ENCODE measurements at places on chromosomes 6 and 20.

DNA sequence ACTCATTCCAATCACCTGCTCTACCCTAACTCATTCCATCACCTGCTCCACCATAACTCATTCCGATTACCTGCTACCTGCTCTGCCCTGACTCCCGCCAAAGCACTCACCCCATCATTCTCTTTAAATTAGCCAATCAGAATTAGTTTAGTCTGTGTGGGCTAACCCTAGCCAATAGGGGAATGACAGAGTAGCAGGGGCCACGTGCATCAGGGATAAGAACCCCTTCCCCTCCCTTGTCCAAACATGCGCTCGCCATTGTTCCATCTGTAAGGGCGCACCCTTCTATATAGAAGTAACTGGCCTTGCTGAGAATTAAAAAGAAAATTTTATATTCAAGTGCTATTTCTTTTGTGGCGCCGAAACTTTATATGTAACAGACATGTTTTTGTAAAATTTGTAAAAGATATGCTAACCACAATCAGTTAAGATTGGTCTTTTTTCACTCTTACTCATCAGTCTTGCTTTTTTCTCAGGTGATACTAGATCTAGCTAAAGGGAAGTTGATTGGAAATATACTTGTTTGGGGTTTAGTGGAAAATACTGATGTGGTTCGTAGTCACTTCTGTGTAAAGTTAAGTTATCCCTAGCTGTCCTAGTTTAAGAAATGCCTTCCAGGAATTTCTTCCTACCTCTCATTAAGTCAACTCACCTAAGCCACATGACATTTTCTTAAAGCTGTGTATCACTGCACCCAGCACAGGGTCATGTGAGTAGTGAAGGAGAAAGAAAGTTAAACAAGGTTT, 16.5 kb downstream of the RTN4IP1 start:
- DNase-seq: no peak

DNA sequence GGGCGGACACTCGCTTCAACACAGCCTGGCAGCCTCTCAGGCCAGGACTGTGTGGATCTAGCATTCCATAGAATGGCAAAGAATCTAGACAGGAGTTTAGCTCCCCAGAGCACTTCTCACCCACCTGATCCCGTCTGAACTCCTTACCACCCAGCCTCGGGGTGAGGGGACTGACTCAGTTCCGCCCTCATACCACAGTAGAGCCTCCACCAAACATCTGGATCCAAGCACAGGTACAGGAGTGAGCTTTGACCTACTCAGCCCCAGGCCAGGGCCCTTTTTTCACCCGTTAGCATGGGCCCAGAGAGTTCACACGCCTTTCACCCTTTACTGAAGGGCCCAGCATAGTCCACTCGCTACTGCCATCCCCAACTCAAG, 715 bp downstream of the PSMF1 start:
- DNase-seq: no peak

- DNase-seq: no peak
These were observed 148.5 kb downstream of the KIF6 start for GRCh38 chr6:39576556-39577303.

DNA sequence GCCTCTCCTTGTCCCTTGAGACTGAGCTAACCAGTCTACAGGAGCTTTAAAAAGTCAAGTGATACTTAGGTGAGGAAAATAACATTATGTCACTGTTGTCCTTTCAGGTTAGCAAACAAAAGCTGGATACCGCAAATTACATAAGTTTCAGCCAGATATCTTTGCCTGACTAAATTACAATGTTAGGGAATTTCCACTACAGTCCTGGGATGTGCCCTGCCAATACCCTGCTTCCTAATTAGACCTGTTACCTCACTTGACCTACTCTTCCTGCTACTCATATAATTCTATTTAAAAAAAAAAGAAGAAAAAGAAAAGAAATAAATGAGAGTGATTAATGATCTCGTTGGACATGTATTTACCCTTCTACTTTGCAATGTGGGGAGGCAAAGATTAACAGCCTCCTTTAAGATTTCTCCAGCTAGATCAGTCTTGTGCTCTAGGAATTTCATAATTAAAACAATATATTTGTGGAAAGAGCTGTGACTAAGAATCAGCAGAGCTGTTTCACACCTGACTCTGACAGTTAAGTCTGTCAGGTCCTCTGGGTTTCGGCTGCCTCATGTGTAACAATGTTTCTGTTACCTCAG, 318.9 kb downstream of the HDGFL1 start:
- no peak for DNase-seq

DNA sequence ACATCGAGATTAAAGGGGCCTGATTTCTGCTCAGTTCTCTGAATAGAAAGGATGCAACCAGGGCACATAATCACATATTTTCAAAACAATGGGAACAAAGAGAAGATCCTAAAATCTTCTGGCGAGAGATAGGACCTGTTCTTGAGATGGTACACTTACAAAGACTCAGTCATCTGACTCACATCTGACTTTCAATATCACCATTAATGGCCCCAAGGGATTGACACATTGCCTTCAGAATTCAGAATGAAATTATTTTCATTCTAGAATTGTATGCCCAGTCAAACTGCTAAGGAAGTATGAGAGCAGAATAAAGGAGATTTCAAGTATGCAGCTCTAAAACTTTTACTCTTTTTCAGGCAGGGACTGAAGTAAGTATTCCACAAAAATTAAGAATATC, 240.7 kb upstream of the POU3F2 start:
- no peak for DNase-seq

DNA sequence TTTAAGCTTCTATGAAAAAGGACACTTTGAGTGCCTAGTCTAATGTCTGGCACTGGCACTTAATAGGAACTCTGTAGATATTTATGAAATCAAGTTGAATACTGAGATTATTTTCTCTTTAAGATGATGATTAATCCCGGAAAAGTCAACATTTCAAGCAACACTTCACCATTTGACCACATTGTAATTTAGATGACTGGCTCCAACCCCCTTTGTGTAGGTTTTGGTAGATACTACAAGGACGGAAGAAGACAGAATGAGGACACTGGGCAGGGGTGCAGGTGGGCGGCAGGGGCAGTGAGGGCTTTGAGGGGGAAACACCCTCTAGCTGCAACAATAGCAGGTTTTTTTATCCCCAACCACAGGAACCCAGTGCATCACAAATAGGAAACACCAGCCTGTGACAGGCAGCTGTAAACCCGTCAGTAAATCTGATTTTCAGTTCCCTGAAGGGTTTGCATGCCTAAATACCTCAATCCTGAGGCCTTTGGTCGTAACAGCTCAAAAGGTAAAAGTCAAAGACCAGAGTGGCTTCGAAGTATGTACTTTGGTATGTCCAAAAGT, 4.6 kb downstream of the DTNBP1 start:
- no peak for DNase-seq

GRCh38 chr6:149059557-149059956, 258.0 kb upstream of the TAB2 start:
- DNase-seq: no peak

All from HCEC 1CT (cell line).